HuH-7.5 (cell line): ENCODE measurements at places on chromosomes 13 and 19.
A peak's percentile ranks its signal among the peaks of the same experiment; 100 is the strongest.

GRCh38 chr13:48563626-48564025, 30.7 kb upstream of the RCBTB2 start:
- DNase-seq = no peak

- no peak for DNase-seq
Measured at GRCh38 chr13:73984949-73985691, 149.1 kb downstream of the KLF12 start.

- no peak for DNase-seq
Measured at GRCh38 chr13:31898378-31899071, 133.0 kb upstream of the FRY start.

DNA sequence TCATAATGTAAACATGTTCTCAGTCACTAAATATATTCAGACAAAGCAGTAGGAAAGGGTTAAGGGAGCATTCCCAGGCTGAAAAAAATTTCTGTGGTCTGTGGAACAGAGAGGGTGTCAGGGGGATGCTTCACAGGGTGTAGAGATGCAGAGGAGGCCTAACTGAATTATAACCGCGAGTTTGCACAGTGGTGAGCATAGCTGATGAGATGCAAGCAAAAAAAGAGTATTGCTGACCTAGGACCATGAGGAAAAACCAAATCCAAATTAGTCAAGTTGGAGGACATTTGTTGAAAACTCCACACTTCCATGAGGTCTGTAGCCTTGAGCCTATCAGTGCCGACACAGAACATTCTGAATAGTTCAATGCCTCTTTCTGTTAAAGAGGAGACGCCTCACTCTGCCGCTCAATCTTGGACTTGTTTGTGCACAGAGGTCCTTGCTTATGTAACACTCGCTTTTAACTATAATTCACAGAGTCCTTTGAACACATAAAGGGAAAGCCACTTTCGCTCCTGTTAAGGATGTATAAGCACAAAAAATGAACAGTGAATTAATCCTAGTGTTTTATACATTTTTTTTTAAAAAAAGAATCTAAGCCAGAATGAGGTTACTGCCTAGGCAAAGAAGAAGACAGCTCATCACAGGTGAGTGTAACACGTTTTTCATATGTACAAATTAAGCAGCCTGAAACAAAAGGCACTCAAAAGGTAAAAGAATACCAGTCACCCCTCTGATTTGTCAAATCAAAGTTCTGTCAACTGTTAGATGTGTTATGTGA, 25.8 kb upstream of the INTS6 start:
- DNase-seq = no peak

DNA sequence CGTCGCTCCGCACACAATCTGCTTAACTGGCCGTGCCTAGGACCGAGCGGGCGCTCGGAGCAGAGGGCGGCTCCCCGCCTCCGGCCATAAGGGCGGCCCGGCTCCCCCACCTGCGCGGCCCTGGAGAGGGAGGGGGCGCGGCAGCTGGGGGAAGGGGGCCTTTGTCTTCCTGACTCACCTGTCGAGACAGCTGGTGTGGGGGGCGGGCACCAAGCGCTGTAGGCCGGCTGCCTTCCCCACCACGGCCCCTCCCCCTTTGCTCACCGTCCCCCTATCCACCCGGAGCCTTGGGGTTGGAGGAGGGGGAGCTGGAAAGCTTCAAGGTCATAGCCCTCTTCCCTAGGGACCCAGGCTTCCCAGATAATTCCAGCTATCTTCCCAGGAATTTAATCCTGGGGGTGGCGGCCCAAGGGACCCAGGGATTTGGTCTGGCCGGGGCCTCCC, 1.2 kb downstream of the VASP start:
- peak; percentile 49 for DNase-seq

DNA sequence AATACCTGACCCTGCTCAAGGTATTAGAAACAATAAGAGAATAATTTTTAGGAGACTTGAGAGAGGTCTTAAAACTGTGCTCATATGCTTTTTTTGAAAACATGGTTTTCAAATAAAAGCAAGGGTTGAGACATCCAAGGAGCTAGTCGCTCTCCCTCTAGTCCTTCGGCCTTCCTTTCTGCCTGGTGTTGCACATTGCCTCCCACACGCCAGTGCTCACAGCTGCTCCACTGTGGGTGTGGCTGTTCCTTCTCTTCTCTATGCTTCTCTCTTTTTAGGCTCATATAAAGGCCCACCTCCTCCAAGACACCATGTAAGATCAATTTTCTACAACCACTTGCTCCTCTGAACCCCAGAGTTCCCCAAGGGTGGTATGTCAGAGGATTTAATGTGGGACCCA, 352.6 kb downstream of the ENOX1 start:
- DNase-seq = no peak

DNA sequence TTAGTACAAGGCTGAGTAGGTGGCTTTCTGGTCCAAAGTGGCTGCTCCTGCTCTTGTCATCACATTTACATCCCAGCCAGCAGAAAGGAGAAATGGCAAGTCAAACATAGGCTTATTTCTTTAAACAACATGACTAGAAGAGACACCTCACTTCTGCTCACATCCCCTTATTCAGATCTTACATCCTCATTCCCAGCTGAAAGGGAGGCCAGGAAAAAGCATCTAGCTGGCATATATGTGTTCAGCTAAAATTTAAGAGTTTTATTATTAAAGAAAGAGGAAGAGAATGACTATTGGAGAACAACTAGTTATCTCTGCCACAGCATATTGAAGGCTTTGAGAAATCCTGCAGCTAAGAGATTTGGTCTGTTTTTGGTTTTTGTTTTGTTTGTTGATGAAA, 34.1 kb downstream of the RGCC start:
- no peak for DNase-seq

DNA sequence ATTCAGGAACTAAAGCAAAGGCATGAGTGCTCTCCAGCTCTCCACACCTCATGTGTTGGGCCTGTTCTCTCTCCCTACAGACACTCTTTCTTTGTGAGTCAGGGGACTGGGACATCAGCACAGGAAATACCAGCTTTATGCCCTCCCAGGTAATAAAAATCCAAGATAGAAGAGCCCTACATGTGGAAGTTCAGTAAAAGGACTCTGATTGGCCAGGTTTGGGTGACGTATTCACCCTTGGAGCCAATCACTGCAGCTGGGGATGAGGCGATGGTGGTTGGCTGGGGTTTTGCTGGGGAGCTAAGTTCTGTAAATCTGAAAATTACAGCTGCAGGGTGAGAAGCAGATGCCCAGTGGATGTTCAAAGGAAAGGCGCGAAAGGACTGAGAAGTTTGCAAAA, 32.5 kb downstream of the CCDC70 start:
- DNase-seq = no peak

- DNase-seq = peak; percentile 51
Measured at GRCh38 chr19:4130744-4131438, 7.0 kb upstream of the MAP2K2 start.

DNA sequence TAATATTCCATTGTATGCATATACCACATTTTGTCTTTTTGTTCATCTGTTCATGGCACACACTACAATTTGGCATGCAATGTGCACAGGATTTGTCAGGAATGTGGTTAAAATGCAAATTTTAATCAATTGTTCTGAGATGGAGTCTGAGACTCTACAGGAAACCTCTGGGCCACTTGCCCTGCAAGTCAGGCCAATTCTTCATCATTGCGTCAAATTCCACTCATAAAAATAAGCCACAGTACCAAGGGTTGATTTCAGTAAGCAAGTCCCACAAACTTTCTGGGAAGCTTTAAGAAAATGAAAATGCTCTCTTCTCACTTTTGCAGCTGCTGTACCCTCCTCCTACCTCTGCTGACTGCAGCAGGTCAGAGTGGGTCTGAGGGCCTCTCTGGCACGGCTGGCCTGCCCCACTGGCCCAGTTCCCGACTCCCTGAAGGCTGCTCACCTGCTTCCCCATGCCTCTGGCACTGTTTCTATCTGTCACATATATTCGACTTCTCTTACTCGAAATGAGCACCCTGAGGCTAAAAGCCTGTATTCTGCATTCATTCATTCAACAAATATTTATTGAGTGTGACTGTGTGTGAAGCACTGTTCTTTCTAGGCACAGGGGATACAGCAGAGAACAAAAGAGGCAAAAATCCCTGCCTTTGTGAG, 83.8 kb upstream of the WASF3 start:
- DNase-seq = no peak

DNA sequence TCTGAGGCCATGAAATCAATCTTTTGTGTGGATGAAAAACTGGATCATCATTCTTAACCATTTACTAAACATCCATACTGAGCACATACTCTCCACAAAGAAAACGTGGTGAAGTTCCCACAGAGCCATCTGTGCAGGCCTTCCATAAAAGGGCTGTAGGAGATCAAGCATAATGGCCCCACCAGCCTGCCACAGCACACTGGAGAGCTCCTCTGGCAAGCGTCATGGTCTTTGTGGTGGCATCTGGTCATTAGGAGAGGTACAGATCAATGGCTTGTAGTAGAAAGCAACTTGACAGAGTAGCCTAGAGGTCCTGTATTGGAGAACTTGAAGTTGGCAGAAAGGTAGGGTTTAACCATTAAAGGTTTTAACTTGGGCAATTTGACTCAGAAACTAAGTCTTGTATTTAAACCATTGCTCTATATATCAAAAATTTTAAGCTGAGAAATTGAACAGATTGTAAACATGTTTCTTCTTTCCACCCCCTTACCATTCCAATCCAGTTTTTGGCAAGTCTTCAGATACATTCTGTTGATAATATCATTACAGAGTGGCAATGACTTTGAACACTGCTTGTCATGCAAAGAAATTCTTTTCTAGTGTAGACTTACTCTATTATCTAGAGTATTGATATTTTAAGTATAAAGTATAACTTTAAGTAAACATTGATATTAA, 128.3 kb downstream of the LMO7 start:
- no peak for DNase-seq

GRCh38 chr13:28316836-28317235, 178.1 kb downstream of the FLT1 start:
- no peak for DNase-seq

DNA sequence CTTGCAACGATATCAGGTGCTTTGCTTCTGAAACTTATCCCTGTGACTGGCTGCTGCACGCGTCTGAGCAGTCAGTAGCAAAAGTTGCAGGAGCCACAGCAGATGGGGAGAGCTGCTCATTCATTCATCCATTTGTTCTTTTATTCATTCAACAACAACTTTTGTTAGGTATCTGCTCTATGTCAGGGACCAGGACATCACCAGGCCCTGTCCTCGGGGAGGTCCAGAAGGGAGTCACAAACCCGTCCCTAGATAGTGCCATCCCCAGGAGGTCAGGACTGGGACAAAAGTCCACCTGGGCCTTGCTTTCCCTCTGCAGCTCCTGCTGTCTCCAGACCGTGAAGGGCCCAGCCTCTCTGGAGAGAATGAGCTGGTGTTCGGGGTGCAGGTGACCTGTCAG, 2.6 kb downstream of the ARHGAP33 start:
- DNase-seq = no peak

DNA sequence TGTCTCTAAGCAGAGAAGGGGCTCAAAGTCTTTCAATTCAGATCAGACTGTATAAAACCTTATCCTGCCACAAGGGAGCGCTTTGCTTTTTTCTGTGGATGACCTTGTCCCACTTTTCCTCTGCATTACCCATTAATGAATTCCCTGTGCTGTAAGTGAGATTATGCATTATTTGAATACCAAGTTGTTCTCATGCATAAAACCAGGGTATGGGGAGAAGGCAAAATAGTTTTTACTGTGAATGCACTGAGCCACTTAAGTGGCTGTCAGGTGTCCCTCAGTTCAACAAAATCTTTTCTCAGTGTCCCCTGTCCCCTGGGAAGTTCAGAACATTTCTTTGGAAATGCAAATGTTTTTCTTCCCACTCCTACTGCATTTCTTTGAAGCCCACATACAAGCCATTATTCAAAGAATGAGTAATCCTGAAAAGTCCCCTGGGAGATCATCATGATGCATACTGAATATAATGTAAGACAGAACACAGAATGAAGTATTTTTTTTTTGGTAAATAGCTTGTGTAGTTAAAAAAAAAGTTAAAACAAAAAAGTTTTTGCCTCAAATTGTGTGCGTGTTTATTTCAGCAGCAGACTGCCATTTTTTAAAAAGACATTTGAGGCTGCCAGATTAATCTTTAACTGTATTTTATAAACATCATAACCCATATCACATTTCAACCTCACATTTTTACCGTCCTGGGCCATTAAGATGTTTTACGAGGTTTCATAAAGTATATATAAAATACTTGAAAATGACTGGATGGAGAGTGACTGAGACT, 506.7 kb upstream of the PCDH9 start:
- DNase-seq = no peak

GRCh38 chr19:43407416-43408005, 7.2 kb upstream of the TEX101 start:
- no peak for DNase-seq

- DNase-seq = no peak
Measured at GRCh38 chr13:98478189-98479129, 98.4 kb downstream of the STK24 start.

GRCh38 chr13:25494698-25495411, 123.1 kb downstream of the ATP8A2 start:
- no peak for DNase-seq

DNA sequence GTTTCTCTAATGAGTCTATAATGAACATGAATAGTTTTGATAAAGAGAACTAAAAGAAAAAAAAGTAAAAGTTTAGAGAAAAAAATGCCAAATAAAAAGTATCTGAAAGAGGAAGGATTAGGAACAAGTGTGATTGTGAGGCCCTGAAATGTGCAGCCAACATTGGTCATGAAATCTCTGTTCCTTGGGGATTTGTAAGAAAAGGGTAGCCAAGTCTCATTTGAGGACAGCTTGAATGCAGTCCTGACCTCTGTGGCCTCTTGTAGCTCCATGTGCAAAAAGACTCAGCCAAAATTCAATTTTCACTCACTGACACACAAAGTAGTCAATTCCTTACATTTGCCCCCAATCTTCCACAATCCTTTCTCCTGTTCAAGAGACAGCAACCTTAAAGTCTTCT, 167.9 kb downstream of the KLF12 start:
- DNase-seq = no peak

DNA sequence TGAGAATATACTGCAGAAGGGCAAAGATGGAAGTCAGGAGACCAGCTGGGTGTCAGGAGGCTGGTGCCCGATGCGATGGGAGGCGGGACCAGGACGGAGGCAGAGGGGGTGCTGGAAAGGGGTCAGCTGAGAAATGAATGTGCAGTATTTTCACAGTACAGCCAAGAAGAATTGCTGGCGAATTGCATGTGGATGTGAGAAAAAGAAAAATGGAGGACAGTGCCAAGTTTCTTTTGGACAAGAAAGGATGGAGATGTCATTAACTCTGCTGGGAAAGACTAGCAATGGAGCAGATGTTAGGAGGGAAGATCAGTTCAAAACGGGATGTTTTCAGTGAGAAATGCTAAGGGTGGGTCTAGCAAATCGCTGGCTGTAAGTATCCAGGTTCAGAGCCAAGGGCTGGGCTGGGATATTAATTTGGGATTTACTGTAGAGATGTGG, 7.0 kb downstream of the CRYL1 start:
- no peak for DNase-seq

DNA sequence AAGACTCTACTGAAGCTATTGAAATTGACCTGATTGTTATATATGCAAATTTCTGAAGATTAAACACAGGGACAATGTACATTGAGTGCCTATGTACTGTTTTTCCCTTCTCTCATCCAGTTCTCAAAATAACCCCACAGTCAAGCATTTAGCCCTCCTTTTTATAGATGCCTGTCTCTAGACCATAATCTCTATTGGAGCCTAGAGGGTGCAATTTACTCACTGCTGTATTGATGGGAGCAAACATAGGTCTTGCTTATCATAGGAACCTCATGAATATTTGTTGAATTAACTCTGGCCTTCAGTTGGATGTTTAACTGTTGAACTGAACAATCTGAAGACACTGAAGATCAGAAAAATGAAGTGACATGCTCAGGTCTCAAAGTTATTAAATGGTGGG, 183.0 kb downstream of the RFC3 start:
- no peak for DNase-seq
